ENCODE measurements at places on chromosomes 3 and 15.
A peak's percentile ranks its signal among the peaks of the same experiment; 100 is the strongest.

DNA sequence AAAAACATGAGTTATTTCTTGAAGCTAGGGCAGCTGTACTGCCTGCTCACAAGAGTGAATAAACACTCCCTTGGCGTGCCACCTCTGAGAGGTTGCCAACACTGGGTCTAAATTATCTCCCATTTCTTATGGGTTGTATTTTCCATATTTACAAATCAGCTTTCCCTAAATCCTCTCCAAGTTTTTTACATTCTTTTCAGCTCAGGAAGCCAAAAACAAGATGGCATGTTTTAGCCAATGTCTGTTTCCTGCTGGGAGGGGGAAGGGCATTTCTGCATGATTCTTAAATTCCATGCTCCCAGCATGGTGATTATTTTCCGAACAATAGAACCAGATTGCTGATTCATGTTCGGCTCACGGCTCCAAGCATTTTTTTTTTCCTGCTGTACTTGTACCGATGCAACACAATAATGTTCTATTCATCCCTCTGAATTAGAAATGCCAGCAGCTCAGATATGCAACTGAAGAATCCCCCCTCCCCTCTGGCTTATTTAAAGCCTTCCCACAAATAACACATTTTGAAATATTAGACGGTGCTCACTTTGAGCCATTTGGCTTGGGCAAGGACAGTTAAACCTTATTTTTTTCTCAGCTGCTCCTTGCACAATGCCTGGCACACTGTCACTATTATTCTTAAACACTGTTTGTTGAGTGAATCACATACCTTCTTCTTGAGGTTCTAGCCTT lies 252.5 kb downstream of the THRB start:
- peak; percentile 81 for DNase-seq
- peak overlapping the region; percentile 56 for H3K27ac ChIP-seq
- H3K27me3 ChIP-seq = no peaks in the 10 kb centered on the region
- H3K4me1 ChIP-seq = peaks cover 19% of the 10 kb centered on the region
- no peak overlapping the region for H3K4me3 ChIP-seq

- no peaks in the 10 kb centered on the region for H3K36me3 ChIP-seq
- H3K27me3 ChIP-seq = no peaks in the 10 kb centered on the region
- H3K4me3 ChIP-seq = no peak overlapping the region
- H3K4me1 ChIP-seq = no peaks in the 10 kb centered on the region
- no peak overlapping the region for H3K27ac ChIP-seq
Observed at GRCh38 chr3:127412578-127413317, 124.9 kb upstream of the PRR20G start.

GRCh38 chr3:54454806-54455205 lies 332.5 kb downstream of the CACNA2D3 start:
- H3K4me3 ChIP-seq = no peak overlapping the region
- no peaks in the 10 kb centered on the region for H3K36me3 ChIP-seq
- no peaks in the 10 kb centered on the region for H3K4me1 ChIP-seq
- H3K27ac ChIP-seq = no peak overlapping the region
- DNase-seq = no peak

DNA sequence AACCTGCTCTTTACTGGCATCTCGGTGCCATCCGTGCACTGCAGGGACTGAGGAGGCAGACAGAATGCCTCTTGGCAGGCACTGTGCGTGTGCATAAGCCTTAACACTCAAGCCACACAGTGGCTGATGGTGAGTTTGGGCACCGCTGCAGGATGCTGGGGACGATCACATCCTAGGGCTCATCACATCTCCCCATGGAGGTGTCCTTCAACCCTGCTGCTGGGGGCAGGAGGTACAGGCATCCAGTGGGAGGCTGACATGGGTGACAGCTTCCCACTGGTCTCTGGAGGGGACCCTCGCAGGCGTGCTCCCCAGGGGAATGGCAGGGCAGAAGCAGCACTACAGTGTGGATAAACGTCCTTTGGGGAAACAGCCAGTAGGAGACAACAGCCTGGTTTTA lies 190.9 kb downstream of the ADAMTS17 start:
- DNase-seq = no peak
- no peaks in the 10 kb centered on the region for H3K4me1 ChIP-seq
- no peak overlapping the region for H3K27ac ChIP-seq
- peaks cover 5% of the 10 kb centered on the region for H3K36me3 ChIP-seq
- H3K27me3 ChIP-seq = no peaks in the 10 kb centered on the region
- no peak overlapping the region for H3K4me3 ChIP-seq

GRCh38 chr15:77483425-77484140 lies 62.9 kb downstream of the HMG20A start:
- H3K27ac ChIP-seq = no peak overlapping the region
- peaks cover 4% of the 10 kb centered on the region for H3K4me1 ChIP-seq
- H3K36me3 ChIP-seq = peaks cover 40% of the 10 kb centered on the region
- H3K27me3 ChIP-seq = no peaks in the 10 kb centered on the region
- no peak for DNase-seq
- no peak overlapping the region for H3K4me3 ChIP-seq

DNA sequence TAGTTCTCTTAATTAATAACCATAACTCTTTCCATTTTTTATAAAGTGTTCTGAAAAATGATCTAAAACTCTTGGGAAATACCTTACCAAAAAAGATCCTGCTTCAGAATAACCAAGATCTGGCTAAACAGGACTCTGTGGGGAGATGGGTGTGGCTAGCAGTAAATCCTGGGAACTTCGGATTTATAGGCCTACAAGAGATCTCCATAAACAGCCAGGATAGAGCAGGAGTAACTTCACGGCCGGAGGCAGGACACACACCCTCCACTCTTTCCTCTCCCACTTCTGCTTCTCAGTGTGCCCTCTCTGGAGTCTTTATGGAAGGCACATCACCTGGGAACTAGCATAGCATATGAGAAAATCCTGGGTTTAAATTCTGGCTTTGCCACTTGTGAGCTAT lies 309.4 kb upstream of the SOX2 start:
- no peaks in the 10 kb centered on the region for H3K4me1 ChIP-seq
- no peaks in the 10 kb centered on the region for H3K27me3 ChIP-seq
- H3K36me3 ChIP-seq = no peaks in the 10 kb centered on the region

DNA sequence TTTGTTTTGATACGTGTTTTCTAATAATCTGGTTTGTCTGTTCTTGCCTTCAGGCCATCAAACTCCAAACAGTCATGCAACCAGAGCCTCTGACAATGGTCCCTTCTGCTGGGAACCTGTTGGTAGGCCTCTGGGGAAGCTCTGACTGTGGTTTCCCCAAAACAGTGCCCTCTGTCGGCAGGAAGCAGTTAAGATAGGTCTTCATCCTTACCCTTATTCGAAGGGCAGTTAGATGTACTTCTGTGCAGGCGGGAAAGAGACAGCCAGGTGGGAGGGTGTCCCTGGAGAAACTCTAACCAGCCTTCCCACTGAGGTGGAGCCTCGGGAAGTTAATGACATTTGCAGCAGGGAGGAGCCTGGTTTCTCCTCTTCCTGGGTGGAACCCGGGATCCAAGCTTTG lies 81.6 kb upstream of the CHMP2B start:
- H3K4me3 ChIP-seq = no peak overlapping the region
- H3K27ac ChIP-seq = no peak overlapping the region
- no peaks in the 10 kb centered on the region for H3K36me3 ChIP-seq
- DNase-seq = no peak
- no peaks in the 10 kb centered on the region for H3K27me3 ChIP-seq
- no peaks in the 10 kb centered on the region for H3K4me1 ChIP-seq

DNA sequence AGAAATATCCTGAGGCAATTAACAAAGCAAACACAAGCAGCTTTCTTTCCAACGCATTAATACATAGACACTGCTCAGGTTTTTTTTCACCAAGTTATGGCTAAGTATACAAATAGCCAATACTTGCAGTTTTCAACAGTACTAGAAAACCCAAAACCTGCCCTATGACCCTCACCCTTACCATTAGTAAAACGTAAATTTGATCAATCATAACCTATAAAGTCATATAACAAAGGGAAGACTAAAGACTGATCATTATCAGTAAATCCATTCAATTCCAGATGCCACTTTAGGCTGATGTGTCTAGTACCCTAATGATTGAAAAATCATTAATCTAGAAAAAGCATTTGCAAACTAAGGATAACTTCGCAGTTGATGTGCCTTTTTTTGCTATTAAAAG lies 3.2 kb downstream of the SERP1 start:
- H3K4me1 ChIP-seq = peaks cover 19% of the 10 kb centered on the region
- H3K36me3 ChIP-seq = no peaks in the 10 kb centered on the region
- H3K4me3 ChIP-seq = no peak overlapping the region
- no peaks in the 10 kb centered on the region for H3K27me3 ChIP-seq
- DNase-seq = no peak

GRCh38 chr3:146536681-146537080 lies 7.7 kb downstream of the PLSCR1 start:
- H3K27ac ChIP-seq = no peak overlapping the region
- H3K36me3 ChIP-seq = peaks cover 6% of the 10 kb centered on the region
- H3K4me3 ChIP-seq = no peak overlapping the region
- no peak for DNase-seq
- no peaks in the 10 kb centered on the region for H3K27me3 ChIP-seq

DNA sequence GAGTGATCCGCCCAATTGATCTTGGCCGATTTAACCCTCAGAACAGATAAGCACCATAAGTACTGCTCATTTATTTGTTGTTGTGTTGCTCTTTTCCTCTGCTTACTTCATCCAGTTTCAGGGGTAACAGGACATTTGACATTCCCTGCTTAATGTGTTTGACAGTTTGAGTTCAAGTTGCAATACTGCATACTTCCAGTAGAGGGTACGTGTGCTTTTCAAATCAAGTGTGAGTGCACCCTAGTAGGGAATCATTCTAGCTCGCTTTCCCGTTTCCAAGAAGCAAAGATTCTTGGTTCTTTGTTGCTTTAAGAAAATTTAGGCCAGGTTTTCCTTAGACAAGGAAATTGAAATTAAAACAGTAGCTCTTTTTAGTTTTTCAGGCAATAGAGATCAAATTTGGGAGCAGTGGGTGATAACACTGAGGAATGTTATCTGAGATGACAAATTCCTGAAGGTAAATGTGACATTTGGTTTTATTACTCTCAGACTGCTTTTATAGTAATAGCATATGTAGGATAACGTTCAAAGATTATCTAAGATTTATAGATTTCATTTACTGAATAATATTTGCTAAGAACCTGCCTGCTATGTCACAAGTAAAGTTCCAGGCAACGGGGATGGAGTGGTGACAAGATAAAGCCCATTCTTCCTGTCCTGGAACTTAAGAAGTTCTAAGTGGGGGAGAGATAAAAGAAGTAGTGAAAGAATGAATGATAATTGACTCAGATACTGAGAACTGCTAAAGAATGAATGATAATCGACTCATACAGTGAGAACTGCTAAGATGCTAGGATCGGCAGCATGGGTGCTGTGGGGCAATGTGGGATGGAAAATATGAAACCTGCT lies 73.3 kb downstream of the SYNPR start:
- no peak overlapping the region for H3K4me3 ChIP-seq
- no peak overlapping the region for H3K27ac ChIP-seq
- H3K27me3 ChIP-seq = no peaks in the 10 kb centered on the region
- H3K36me3 ChIP-seq = no peaks in the 10 kb centered on the region

- H3K4me1 ChIP-seq = peaks cover 31% of the 10 kb centered on the region
- peak overlapping the region; percentile 11 for H3K4me3 ChIP-seq
- H3K36me3 ChIP-seq = no peaks in the 10 kb centered on the region
- peak; percentile 96 for DNase-seq
- H3K27me3 ChIP-seq = no peaks in the 10 kb centered on the region
Observed at GRCh38 chr3:152258448-152259393, 10.0 kb upstream of the MBNL1 start.

DNA sequence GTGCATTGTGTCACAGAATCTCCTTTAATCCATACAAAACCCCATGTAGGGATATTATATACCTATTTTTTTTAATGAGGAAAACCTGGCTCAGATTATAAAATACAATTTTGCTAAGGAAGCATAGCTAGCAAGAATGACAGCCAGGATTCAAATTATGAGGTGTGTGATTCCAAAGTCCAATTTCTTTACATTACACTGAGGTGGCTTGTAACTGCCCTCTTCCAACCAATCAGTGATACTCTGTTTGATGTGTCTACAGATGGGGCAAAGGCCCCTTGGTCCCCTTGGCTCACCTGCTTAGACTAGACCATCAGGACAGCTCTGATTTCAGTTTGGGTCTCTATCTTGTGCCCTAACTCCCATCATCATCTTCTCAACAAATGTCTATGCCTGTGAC lies 120.3 kb upstream of the ADAMTS9 start:
- peaks cover 4% of the 10 kb centered on the region for H3K36me3 ChIP-seq
- no peak overlapping the region for H3K4me3 ChIP-seq
- no peaks in the 10 kb centered on the region for H3K4me1 ChIP-seq
- H3K27ac ChIP-seq = no peak overlapping the region
- no peaks in the 10 kb centered on the region for H3K27me3 ChIP-seq
- DNase-seq = no peak

DNA sequence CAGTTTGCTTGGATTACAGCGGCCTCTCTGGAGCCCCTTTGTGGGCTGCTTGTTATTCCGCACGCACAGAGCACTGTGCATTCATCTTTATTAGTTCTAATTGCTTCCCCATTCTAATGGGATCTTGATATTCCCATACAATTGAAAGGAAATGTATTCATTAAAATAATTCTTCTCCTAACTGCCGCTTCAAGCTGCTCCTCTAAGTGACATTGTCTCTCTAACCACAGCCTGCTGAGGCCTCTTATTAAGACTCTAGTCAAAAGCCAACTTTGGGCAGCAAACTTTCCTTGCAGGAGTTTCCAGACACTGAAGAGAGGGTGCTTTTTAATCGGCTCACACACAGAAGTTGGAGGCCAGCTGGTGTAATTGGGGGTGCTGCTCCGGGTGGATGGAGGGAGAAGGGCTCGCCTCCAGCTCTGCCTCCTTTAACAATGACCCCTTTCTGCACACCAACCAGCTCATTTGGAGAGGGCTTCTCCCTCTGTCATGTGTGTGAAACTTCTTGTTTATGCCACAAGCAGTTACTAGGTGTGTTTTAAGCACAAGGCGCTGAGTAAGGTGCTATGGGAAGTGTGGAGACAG lies 5.6 kb upstream of the MAGEF1 start:
- no peak for DNase-seq
- H3K4me3 ChIP-seq = no peak overlapping the region
- no peaks in the 10 kb centered on the region for H3K36me3 ChIP-seq
- H3K27ac ChIP-seq = no peak overlapping the region
- H3K27me3 ChIP-seq = no peaks in the 10 kb centered on the region
- H3K4me1 ChIP-seq = no peaks in the 10 kb centered on the region

- no peaks in the 10 kb centered on the region for H3K27me3 ChIP-seq
- no peak for DNase-seq
- no peaks in the 10 kb centered on the region for H3K4me1 ChIP-seq
- no peak overlapping the region for H3K27ac ChIP-seq
- no peaks in the 10 kb centered on the region for H3K36me3 ChIP-seq
- no peak overlapping the region for H3K4me3 ChIP-seq
Observed at GRCh38 chr3:191301017-191301416, 28.2 kb upstream of the CCDC50 start.

DNA sequence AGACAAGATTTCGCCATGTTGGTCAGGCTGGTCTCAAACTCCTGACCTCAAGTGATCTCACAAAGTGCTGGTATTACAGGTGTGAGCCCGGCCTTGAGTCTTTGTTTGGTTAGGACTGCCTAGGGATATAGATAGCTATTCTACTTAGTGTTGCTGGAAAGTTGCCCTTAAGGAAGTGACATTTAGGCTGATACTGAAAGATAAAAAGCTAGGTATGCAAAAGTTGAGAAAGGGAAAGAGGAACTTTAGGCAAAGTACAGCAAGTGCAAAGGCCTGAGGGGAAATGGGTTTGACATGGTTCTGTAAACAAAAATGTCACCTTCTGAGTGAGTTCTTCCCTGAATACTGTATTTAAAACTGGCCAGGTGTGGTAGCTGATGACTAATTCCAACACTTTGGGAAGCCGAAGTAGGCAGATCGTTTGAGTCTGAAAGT lies 111.5 kb downstream of the ZNF609 start:
- no peak overlapping the region for H3K4me3 ChIP-seq
- H3K27ac ChIP-seq = no peak overlapping the region
- H3K27me3 ChIP-seq = no peaks in the 10 kb centered on the region

- H3K27me3 ChIP-seq = no peaks in the 10 kb centered on the region
- no peaks in the 10 kb centered on the region for H3K36me3 ChIP-seq
- no peak overlapping the region for H3K27ac ChIP-seq
- H3K4me3 ChIP-seq = no peak overlapping the region
Observed at GRCh38 chr3:70256566-70256965, 55.9 kb downstream of the MDFIC2 start.
